Umbilical cord (tissue), 2 donors: ENCODE measurements at places on chromosomes 13 and 19.

- no peak for DNase-seq
These were observed 144.1 kb downstream of the DPF1 start for GRCh38 chr19:38079926-38080380.

GRCh38 chr13:99370481-99371275 is 63.5 kb upstream of the GPR183 start:
- no peak for DNase-seq

- DNase-seq, result no peak
These were observed 6.0 kb downstream of the SHFL start for GRCh38 chr19:10091895-10092641.

- DNase-seq, result no peak
These were observed 278.9 kb downstream of the ZNF536 start for GRCh38 chr19:30651066-30651465.

- no peak for DNase-seq
These were observed 2.6 kb downstream of the KCNJ14 start for GRCh38 chr19:48458016-48458415.

DNA sequence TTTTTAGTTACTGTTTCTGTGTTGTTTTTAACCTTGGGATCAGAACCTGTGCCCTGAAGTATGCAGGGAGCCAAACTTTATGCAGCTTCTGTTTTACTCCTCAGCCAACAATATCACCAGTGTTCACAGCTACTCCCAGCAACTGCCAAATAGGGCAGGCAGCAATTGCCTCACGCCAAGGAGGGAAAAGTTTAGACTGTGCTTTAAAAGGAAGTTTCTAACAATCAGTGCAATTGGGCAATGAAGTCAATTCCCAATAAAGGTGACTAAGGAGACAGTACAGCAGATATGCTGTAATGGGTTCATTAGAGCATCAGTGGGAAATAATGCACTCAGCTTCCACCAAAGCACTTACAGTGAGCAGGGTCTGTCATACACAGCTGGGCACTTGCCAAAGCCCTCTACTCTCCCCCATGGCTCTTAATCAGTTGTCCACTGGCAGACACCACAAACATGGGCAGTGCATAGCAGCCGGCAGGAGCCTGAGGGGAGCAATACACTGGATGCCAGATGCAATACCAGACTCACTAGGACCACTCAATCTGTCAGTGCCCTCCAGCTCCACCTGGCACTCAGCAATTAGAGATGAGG is 19.3 kb downstream of the ENOX1 start:
- DNase-seq, result no peak

DNA sequence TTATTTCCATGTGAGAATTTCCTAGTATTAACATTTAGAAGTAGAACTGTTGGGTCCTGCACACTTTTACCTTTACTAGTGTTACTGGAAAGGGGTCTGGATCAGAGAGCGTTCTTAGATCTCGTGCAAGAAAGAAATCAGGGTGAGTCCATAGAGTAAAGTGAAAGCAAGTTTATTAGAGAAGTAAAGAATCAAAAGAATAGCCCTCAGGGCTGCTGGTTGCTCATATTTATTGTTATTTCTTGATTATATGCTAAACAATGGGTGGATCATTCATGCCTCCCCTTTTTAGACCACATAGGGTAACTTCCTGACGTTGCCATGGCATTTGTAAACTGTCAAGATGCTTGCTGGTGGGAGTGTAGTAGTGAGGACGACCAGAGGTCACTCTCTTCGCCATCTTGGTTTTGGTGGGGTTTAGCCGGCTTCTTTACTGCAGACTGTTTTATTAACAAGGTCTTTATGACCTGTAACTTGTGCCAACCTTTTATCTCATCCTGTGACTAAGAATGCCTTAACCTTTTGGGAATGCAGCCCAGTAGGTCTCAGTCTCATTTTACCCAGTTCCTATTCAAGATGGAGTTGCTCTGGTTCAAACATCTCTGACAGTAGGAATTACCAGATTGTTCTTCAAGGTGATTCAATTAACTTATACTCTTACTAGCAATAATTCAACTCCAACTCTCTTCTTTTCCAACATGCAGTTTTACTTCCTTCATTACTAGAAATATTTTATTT is 27.4 kb downstream of the NDFIP2 start:
- no peak for DNase-seq

GRCh38 chr13:29857085-29857484 is 6.7 kb upstream of the UBL3 start:
- no peak for DNase-seq

GRCh38 chr19:34084396-34085145 is 87.7 kb upstream of the LSM14A start:
- no peak for DNase-seq

DNA sequence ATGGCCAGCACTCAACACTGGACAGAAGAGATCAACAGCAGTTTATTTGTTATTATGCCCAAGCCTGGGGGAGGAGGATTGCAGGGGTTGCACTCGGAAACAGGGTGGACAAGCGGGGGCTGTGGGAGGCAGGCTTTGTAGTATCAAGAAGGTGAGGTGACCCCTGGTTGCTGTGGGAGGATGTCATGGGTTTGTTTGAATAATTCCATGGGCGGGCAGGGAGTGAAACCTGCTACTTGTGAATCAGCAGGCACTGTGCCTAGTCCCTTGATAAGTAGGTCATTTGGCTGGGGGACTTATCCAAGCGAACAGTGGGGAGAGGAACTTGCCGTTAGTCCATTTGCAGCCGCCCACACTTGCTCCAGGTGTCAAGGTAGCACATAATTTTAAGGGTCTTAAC is 84.4 kb upstream of the KCTD15 start:
- no peak for DNase-seq

GRCh38 chr13:102960959-102961358 is 105.3 kb downstream of the SLC10A2 start:
- no peak for DNase-seq

DNA sequence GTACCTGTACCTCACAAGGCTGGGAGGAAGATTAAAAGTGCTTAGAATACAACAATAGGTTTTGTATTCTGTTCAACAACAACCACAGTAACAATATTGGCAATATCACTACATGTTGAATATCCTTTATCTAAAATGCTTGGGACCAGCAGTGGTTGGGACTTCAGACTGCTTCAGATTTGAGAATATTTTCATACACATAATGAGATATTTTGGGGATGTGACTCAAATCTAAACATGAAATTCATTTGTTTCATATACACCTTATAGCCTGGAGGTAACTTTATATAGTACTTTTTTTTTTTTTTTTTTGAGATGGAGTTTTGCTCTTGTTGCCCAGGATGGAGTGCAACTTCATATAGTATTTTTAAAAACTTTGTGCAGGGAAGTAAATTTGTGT is 73.9 kb downstream of the USP12 start:
- DNase-seq, result no peak

DNA sequence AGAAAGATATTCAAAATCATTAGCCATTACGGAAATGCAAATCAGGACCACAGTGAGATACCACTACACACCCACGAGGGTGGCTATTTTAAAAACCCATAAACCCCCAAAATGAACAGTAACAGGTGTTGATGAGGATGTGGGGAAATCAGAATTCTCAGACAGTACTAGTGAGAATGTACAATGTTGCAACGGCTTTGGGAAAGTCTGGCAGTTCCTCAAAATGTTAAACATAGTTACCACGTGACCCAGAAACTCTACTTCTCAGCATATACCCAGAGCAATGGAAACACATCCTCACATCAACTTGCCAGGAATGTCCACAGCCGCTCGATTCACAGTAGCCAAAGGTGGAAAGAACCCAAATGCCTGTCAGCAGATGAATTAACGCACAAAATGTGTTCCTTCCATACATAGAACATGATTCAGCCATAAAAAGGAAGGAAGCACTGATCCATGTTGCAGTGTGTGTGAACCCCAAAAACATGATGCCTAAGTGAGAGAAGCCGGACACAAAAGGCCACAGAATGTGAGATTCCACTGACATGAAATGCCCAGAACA is 7.0 kb downstream of the PLVAP start:
- DNase-seq, result peak; percentile 52

GRCh38 chr19:4007836-4008539 is 452 bp downstream of the PIAS4 start:
- peak; percentile 27 for DNase-seq

DNA sequence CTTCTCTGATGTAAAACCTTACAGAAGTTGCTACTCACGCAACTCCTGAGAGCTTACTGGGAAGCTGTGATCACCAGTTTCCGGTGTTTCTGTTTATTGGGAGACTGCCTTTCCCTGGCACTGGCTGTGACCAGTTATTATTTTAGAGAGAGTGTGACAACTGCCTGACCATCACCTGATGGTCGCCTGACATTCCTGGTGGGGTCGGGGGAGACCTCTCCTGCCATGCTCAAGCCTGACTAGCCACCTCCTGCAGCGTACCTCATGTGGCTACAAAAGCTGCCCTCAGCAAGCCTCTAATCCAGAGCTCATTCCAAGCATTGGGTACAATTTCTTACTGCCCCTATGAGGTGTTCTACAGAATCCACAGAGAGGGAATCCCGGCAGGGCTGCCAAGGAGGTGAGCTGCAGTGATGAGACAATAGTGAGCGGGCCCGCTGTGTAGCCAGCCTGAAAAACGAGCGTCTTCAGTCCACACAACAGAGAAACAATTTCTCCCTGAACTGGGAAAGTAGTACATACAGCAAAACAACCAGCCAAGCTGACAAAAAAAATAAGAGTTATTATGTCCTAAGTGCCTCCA is 28.7 kb downstream of the GJA3 start:
- no peak for DNase-seq

GRCh38 chr19:2315818-2316353 is 7.9 kb upstream of the LINGO3 start:
- DNase-seq, result peak; percentile 77

GRCh38 chr13:30502237-30502636 is 36.5 kb upstream of the HMGB1 start:
- no peak for DNase-seq

DNA sequence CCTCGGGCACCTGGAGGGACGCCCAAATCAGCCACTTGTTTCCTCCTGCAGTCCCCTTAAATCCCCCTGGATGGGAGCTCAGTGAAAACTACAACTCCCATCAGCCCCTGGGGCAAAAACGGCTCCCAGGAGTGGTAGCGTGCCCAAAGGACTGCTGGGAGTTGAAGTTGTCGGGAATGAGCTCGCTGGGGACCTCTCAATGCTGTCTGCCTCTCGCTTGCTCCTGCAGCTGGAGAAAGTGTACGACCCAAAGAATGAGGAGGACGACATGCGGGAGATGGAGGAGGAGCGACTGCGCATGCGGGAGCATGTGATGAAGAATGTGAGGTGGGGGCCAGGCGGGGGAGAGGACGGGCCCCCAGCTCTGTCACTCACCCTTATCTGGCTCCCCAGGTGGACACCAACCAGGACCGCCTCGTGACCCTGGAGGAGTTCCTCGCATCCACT is 14.7 kb upstream of the DHDH start:
- no peak for DNase-seq

- no peak for DNase-seq
These were observed 2412.4 kb downstream of the PCDH9 start for GRCh38 chr13:64817691-64818090.

DNA sequence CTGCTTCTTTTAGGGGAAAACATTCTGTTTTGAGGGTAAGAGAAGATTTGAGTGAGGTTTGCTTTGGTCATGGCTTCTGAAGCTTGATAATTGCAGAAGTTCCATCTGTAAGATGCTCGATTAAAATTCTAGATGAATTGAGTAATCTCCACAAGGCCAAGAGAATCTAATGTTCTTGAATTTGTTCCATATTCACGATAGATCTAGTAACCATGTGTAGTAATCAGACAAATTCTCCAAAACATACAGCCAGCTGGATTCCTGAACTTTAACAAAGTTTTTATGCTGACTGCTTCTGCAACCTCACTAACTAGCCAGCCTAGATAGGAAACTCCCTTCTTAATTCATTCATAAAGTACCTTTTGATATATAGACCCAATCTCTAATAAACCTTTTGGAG is 92.7 kb downstream of the COL4A2 start:
- no peak for DNase-seq

- DNase-seq, result no peak
These were observed 1.4 kb upstream of the ERFL start for GRCh38 chr19:41929536-41930071.

- DNase-seq, result no peak
These were observed 189.6 kb upstream of the CSNK1A1L start for GRCh38 chr13:37295071-37295470.

DNA sequence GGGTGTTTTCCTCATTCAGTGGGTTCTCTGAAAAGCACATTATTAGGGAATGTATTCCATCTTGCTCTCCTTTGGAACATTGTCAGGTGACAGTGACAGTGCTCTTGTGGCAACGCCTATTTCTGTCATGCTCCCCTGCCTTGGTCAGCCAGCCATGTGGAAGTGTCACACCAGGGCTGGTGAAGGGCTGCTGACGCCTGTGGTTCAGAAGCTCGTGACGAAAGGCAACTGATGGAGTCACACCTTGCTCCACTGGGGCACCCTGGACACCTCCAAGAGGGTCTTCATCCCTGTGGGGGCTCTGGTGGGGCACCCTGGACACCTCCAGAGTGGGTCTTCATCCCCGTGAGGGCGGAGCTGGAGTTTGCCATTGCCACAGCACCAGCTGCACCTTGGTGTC is 68.9 kb upstream of the GPR183 start:
- no peak for DNase-seq

GRCh38 chr13:23901365-23901764 is 4.1 kb upstream of the C1QTNF9B start:
- DNase-seq, result no peak

DNA sequence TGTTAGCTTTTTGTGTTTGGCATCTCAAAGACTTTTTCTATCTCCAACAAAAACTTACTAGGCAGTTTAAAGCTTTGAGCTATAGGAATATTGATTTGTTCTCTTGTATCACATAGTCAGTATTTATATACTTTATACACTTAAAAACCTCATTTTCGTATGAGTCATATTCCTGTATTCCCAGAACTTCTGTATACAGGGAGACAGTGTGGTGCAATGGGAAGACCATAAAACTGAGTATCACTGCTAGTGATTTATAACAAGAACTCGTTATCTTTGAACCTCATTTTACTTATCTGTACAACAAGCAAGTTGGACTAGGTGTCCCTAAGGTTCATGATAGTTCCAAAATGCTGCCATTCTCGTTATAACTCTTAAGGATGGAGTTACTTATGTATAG is 6.3 kb downstream of the GPR180 start:
- no peak for DNase-seq

- DNase-seq, result no peak
These were observed 17.0 kb downstream of the LYL1 start for GRCh38 chr19:13085666-13086065.

DNA sequence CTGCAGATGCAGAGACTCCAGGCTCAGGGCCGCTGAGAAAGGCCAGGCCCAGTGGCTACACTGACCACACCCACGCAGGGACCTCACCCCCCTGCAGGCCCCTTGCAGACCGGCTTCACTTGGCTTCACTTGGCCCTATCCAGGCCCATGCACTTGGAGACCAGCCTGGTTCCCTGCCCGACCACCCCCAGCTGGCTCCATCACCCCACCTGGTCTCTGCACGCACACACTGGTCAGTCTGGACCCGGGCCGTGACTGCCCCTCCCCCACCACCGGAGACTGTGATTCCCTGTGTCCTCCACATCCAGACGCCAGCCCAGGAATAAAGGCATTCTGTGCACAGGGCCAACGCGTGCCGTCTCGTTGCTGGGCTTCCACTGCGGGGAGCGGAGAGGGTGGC is 4.9 kb upstream of the EBI3 start:
- DNase-seq, result peak; percentile 31

- peak; percentile 97 for DNase-seq
These were observed at the start of gene NOSIP for GRCh38 chr19:49580264-49581006. NOSIP (minus strand) TSS chr19:49580556; CDS start chr19:49560691, 19,865 bp downstream.
